ENCODE measurements at places on chromosomes 2 and 18. TPM values are rescaled to one million over a fixed set of nuclear protein-coding genes. Genes with fewer than 3 reads are reported as not detected.

The ATP6V1C2 gene
- total RNA-seq = 0.11 TPM

The TUBA4B gene
- total RNA-seq = not detected

The CCDC142 gene
- 12.0 TPM for total RNA-seq

The RAX gene
- 78.1 TPM for total RNA-seq

The TSPYL6 gene
- total RNA-seq = not detected

The PPP3R1 gene
- total RNA-seq = 29.1 TPM

The RNMT gene
- 44.5 TPM for total RNA-seq

Measured in neural progenitor cell (in vitro differentiated cells).